ENCODE measurements at places on chromosomes 7 and 10.
A peak's percentile ranks its signal among the peaks of the same experiment; 100 is the strongest.

DNA sequence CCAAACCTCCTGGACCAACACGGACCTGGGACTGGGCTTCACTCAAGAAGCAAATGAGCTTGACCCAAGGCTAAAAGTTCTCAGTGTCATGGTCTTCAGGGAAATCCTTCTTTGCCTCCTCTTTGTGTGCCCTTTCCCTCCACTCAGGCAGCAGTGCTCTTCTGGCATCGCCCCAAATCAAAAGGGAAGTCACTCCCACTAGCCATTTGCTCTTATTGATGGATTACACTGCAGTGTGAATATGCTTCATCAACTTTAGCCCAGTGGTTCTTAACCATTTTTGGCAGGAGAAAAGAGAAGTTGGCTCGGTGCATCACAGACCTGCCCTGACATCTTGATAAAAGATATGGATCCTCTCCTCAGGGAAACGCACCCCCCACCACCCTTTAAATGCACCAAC is 19.2 kb upstream of the IKZF1 start:
- DNase-seq, result no peak

DNA sequence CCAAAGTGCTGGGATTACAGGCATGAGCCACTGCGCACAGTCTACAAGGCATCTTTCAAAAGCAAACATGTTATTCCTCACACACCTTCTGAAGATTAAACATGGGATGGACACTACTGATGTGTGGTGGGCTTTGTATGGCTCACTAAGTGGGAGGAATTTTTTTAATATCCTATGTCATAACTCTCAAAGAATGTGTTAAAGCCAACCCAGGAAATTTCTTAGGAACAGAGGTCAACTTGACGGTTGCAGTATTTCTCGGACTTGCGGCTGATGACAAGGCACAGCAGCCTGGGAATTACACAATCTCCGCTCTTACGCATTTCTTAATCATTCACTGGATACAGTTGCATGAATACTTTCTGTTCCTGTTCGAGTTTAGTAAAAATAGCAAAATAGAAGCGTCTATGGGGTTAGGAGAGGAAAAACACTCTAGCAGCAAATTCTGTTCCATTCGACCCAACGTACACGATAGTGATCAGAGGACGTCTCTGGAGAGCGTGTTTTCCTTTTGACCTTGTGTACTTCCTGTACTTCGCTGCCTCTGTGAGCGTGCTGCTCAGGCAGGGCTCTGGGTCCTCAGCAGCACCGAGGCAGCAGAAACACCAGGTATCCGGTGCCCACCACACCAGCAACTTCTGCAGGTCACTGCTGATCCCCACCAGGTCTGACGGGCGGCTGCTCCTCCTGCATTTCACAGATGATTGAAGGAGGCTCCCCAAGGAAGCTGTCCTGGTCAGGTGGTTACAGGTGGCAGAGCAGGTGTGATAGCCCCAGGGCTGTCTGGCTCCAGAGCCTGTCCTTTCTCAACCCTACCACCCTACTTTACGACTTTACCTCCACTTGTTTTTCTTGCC is 26.4 kb upstream of the SRGN start:
- DNase-seq, result peak; percentile 39

GRCh38 chr7:115299397-115300037 is 377.6 kb downstream of the MDFIC start:
- DNase-seq, result no peak

DNA sequence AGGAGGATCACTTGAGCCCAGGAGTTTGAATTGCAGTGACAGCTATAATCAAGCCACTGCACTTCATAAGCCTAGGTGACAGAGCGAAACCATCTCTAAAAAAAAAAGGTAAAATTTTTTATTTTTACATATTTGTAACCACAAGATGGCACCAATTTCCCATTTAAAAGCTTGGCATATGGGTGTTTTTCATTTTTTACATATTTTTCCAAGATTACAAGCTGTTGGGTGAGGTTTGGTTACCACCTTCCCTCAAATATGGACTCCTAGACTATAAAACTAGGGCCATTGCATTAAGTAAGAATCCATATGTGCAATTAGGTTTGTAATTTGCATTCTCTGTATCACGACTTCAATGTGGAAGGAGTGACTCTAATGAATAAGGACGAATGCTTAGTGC is 129.3 kb upstream of the ACBD5 start:
- no peak for DNase-seq

GRCh38 chr7:105325216-105325904 is 63.4 kb downstream of the SRPK2 start:
- DNase-seq, result no peak

- no peak for DNase-seq
Measured at GRCh38 chr10:86340176-86340990, 26.2 kb downstream of the GRID1 start.

- DNase-seq, result no peak
Measured at GRCh38 chr10:83045731-83046130, 1093.6 kb upstream of the GHITM start.

DNA sequence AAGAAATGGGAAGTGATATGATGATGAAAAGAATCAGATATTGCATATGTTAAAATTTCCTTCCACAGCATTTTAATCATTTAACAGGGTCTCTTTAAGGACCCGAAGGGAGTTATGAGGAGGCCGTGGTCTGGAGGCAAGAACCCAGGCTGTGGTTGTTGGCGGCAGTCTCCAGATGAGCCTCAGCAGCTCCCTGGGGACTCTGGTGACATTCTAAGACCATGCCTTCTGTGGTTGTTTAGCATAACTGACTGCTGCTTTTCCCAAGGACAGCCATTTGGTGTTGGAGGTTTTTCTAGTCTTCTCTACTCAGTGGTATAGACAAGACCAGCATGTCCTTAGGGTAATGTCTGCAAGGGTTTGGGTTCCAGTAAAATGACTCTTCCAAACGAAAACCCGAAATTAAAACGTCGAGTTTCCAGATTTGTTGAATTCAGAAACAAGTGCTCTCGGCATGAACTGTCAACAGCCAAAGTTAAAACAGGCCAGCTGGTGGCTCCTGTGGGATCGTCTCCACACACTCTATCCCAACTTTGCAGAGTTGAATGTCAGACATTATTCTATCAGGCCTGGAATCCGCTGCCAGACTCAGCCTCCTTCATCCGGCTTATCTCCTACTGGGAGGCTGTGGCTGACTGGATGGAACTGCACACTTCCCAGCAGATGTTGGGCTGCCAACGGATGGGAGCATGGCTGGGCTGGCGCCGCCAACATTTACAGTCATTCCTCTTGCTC is 183.1 kb downstream of the TAX1BP1 start:
- DNase-seq, result no peak

DNA sequence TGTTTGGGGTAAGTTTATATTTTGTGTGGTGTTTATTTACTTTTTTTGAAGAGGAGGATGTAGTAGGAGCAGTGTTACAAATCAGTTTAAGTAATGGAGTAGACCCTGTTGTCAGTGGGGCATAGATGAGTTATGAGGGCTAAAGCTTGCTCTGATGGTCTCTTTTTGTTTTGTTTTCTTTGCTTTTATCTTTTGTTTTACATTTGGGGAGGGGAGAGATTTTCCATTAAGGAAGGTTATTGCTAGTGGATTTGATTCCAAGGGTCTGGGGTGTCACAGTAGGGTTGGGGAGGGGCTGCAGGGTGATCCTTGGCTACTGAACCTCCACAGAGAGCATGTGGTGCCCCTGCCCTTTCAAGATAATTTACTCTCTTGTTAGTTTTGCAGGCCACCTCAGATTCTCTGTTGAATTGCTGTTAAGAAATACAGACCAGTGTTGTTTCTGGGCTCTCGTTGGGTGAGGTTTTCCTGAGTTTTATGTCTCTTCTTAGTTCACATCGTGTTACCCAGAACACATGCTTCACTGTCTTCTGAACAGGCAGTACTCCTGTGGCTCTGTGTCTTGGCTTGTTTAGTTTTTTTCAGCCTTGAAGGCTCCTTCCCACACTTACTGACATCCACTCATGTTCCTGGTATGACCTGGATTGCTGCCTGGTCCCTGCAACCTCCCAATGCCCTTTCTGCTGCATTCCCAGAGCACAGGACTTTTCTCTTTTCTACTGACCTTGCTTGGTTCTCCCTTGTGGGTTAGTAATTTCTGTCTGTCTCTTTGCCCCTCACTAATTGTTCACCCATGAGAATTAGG is 4.2 kb downstream of the KIFBP start:
- no peak for DNase-seq

DNA sequence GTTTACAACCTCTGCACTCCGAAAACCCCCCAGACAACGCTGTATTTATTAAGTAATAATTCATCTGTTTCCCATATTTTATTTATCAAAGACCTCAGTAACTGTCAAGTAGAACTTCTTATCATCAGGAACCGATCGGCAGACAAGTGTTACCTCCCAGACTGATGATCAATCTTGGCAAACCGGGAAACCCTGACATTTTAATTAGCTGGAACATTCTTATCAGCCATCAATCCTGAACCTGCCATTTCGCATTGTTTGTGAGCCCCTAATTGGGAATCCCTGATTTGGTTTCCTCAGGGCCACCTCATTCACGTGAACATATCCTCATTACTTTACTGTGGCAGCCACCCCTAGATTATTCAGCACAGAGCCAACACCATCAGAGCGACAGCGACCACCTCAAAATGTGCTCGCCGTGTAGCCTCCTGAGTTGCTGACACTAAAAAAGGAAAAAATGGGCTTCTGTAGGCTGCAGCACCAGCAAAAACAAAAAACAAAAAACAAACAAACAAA is 93.6 kb upstream of the SDK1 start:
- DNase-seq, result no peak

DNA sequence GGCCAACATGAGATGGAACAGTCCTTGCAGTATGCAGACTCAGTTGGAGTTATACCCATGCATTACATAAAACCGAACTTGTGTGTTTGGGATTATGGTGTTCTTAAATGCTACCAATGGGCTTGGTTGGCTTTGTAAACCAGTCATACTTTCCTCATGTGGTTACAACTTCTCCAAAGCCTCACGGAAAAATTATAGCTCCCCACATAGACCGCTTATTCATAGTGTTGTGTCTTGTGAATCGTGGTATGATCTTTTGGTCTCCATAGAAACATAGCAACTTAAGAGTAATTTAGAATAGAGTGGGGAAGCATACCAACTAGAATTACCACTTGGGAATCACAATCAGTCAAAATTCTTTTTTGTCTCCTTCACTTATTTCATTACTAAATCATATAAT is 112.3 kb upstream of the FZD1 start:
- no peak for DNase-seq

DNA sequence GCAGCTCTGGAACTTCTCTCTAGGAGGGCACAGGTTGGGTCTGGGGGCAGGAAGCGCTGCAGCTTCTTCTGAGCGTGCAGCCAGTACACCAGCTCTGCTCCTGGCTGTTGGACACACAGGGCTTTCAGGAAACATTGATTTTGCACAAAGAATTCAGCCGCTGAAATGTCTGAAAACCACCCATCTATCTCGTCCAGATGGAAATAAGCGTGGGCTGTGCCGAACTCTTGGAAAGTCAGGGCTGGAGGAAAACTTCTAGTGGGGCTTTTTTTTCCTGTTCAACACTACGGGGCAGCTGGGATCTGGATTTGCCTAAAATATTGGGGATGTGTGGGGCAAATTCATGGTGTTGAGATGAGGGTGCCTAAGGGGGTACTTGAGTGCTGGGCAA is 31.2 kb downstream of the PALD1 start:
- no peak for DNase-seq

DNA sequence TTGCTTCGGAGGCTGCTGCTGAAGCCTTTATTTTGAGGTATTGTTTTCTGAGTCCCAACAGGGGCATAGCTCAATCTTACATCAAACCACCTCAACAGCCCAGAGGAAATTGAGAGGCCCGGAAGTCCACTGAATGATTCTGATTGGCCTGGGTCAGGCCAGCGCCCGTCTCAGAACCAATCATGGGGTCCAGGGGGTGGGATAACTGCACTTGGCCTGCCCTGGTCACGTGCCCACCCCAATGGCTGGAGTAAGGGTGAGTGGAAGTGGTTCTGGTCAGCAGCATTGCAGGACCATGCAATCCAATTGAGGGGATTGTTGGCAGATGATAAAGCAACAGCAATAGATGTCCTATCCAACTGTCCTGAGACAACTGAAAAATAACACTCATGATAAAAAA is 190.6 kb downstream of the HERPUD2 start:
- DNase-seq, result no peak

Data from CD4-positive, alpha-beta T cell treated with Interleukin-6 at 100 ng/mL for 8 hours (primary cell).